Posterior vena cava (tissue), 2 donors: ENCODE measurements at places on chromosomes 5 and 9. TPM values are rescaled to one million over a fixed set of nuclear protein-coding genes. Genes with fewer than 3 reads are reported as not detected.
A peak's percentile ranks its signal among the peaks of the same experiment; 100 is the strongest.

The ARID3C gene
- not detected for total RNA-seq

The SHISAL2B gene
- total RNA-seq: not detected

The OR13D1 gene
- total RNA-seq: not detected

The SLC22A5 gene
- total RNA-seq: 9.6 TPM

The KCNIP1 gene
- 1.00 TPM for total RNA-seq

The ZNG1A gene
- 26.7 TPM for total RNA-seq

The FAM200C gene
- total RNA-seq: 4.8 TPM

The ZBTB26 gene
- 5.8 TPM for total RNA-seq

The DBH gene
- total RNA-seq: not detected

DNA sequence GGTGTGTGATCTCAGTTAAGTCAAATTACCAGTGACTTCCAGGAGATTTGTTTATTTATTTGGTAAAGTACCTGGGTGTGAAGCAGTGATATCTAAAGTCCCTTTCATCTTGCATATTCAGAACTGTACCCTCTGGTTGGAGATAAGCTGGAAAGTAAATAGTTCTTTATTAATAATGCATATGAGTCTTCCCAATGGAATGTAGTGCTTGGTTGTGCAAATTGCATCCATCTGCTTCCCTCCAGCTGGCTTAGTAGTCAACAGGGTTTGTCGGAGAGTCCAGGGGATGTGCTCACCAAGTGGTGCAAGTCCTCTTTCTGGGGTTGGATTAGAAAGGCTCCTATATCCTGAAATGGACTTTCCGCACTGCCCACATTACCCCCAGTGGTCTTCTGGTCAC lies 42.0 kb downstream of the TRPM3 start:
- no peak for DNase-seq

DNA sequence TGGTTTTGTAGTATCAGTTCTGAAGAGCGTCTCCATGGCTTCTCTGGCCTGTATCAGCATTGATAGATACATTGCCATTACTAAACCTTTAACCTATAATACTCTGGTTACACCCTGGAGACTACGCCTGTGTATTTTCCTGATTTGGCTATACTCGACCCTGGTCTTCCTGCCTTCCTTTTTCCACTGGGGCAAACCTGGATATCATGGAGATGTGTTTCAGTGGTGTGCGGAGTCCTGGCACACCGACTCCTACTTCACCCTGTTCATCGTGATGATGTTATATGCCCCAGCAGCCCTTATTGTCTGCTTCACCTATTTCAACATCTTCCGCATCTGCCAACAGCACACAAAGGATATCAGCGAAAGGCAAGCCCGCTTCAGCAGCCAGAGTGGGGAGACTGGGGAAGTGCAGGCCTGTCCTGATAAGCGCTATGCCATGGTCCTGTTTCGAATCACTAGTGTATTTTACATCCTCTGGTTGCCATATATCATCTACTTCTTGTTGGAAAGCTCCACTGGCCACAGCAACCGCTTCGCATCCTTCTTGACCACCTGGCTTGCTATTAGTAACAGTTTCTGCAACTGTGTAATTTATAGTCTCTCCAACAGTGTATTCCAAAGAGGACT lies 1.5 kb downstream of the GPR21 start:
- no peak for DNase-seq

- DNase-seq: no peak
Observed at GRCh38 chr9:126663661-126664072, 49.9 kb downstream of the LMX1B start.

- DNase-seq: no peak
Observed at GRCh38 chr9:108673386-108673785, 182.4 kb downstream of the ACTL7B start.

GRCh38 chr5:141734501-141735229 lies 52.6 kb upstream of the ARAP3 start:
- peak; percentile 83 for DNase-seq

- DNase-seq: no peak
Observed at GRCh38 chr5:54655266-54655665, 137.7 kb downstream of the SNX18 start.

GRCh38 chr5:81749561-81750307 lies 1.2 kb downstream of the SSBP2 start:
- DNase-seq: peak; percentile 84

DNA sequence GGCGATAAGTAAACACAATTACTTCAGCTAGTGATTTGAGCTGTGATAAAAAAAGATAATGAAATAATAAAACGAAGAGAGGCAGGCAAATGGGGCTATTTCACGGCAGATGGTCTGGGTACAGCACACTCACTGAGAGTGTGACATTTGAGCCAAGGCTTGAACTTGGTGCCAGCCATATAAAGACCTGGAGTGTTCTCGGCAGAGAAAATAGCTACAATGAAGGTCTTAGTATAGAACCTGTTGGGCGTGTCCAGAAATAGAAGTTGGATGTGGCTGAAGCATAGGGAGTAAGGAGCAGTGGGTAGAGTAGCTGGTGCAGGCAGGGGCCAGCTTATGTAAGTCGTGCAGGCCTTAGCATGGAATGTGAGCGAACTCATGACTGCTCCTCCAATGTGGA lies 660.3 kb upstream of the WWC1 start:
- no peak for DNase-seq

GRCh38 chr5:139767960-139768359 lies 27.6 kb upstream of the PSD2 start:
- no peak for DNase-seq

DNA sequence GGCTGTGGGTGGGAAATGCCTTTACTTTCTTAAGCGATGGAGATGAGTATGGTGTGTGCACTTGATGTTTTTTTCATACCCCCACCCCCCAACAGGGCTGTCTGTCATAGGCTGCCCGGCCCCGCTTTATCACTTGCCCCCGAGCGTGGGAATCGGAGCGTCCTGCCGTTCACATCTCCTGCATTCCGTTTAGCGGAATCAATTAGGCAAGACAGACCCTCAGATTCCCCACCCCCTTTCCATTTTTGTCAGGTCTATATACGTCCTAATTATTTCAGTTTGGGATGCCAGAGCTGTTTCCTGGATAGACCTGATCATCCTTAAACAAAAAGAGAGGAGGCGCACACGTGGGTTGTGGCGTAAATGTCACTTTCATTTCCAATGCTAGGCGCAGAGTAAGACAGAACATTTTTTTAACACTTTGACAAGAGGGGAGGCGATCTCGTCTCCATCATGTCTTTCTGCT lies 217.2 kb downstream of the MEF2C start:
- no peak for DNase-seq

GRCh38 chr5:68070591-68071281 lies 144.8 kb upstream of the PIK3R1 start:
- DNase-seq: no peak

GRCh38 chr9:107363516-107364152 lies 80.6 kb downstream of the RAD23B start:
- DNase-seq: no peak

- no peak for DNase-seq
Observed at GRCh38 chr9:106052735-106053134, 358.4 kb downstream of the TMEM38B start.

- DNase-seq: no peak
Observed at GRCh38 chr5:147400126-147400809, 109.6 kb downstream of the DPYSL3 start.

GRCh38 chr5:86885489-86886230 lies 267.9 kb downstream of the COX7C start:
- no peak for DNase-seq

DNA sequence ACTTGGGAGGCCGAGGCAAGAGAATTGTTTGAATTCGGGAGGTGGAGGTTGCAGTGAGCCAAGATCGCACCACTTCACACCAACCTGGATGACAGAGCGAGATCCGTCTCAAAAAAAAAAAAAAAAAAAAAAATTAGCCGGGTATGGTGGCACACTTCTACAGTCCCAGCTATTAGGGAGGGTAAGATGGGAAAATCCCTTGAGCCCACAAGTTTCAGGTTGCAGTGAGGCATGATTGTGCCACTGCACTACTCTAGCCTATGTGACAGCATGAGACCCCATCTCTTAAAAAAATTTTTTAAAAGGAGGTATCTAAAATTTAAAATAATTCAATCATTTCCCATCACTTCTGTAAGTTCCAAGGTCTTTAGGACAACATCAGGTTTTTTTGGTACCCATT lies 26.0 kb downstream of the PSIP1 start:
- DNase-seq: no peak

DNA sequence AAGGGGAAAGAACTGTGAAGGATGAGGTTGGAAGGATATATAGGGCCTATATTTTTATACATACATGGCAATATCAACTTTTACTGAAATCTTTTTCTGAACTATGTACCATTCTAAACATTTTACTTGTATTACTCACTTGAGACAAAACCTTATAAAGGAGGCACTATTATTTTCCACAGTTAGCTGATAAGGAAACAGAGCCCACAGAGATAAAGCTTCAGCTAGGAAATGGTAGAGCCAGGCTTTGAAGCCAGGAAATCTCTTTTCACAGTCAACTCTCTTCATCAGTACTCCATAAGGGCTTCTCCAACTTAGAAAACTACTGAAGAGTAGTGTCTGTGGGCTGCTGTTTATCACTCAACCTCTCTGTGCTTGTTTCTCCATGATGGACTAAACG lies 613.7 kb downstream of the PRELID2 start:
- DNase-seq: no peak

DNA sequence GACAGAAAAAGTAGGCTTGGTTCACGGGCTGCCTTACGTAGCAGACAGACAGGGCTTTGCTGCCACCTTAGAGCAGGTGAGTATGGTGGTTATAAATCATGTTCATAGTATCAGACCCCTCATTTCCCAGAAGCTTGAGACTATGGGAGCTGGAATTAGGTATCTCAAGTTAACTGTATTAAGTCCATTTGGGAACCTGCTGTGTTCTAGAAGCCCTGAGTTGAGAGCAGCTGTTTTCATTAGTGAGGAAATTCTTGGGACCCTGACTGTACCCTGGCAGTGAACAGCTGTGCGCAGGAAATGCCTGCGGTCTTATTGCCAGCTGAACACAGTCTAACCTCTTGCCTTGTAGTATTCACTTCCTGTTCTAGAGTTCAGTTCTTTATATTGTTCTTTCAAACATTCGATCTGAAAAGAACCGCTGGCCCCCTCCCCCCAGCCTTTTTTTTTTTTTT lies 29.8 kb downstream of the UGCG start:
- no peak for DNase-seq

DNA sequence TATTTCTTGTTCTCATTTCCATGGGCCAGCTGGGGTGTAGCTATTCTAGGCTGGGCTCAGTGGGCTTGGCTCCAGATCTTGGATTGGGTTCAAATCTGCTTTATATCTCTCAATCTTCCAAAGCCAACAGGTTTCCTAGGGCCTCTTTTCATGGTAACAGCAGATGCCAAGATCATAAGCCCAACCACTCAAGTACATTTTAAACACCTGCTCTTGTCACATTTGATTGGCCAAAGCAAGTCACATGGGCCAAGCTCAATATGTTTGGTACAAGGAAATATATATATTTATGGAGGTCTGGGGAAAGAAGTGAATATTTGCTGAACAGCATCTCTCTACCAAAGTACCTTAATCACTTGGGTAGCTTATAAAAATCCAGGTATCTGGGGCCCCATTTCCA lies 49.5 kb downstream of the MRRF start:
- no peak for DNase-seq

DNA sequence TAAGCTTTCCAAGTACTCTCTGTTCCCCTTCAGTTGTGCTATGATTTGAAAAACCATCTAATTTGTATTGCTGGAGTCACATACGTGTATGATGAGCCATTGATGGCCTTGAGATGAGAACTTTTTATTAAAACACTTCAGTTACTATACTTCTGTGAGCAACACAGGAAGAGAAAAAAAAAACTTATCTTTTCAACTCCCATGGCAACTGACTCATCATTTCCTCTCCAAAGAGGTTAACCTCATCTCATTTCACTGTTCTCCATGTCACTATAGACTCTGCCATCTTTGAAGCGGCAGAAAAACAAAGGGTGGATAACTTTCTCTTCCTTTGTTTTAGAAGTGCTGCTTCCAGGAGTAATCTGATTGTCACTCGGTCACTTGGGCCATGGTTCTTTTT lies 104.3 kb upstream of the PCSK1 start:
- no peak for DNase-seq

DNA sequence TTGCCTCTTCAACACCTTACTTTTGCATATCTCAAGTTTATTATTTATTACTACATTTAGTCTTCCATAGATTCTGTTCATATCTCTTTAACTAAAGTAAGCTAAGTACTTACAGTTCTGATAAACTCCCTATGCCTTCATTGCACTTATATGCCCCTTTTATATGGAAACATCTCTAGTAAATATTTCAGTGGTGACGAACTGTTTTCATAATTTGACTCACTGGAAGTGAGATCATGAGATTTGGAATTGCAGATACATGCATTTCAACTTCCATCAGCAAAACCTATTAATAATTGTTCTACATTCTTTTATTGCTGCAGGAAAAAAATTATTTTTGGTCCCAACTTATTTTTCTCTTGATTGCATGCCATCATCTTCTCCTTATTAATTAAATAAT lies 263.5 kb downstream of the CD180 start:
- no peak for DNase-seq

GRCh38 chr5:55597014-55597981 lies 62.5 kb upstream of the PLPP1 start:
- DNase-seq: peak; percentile 93

- peak; percentile 96 for DNase-seq
Observed at GRCh38 chr5:65721720-65722574, at the start of the genes NLN and SGTB. TSS of gene NLN (plus strand) at chr5:65722205. CDS start at chr5:65722374, 169 bp downstream. TSS of gene SGTB (minus strand) at chr5:65722109. CDS start at chr5:65720807, 1,302 bp downstream.

- DNase-seq: no peak
Observed at GRCh38 chr5:98749046-98749445, 24.4 kb upstream of the RGMB start.

GRCh38 chr5:73911761-73912393 lies 285.9 kb downstream of the ARHGEF28 start:
- no peak for DNase-seq

GRCh38 chr9:132341177-132341840 lies 13.5 kb downstream of the SETX start:
- no peak for DNase-seq

- DNase-seq: no peak
Observed at GRCh38 chr9:77440057-77440456, 208.1 kb downstream of the GNA14 start.

DNA sequence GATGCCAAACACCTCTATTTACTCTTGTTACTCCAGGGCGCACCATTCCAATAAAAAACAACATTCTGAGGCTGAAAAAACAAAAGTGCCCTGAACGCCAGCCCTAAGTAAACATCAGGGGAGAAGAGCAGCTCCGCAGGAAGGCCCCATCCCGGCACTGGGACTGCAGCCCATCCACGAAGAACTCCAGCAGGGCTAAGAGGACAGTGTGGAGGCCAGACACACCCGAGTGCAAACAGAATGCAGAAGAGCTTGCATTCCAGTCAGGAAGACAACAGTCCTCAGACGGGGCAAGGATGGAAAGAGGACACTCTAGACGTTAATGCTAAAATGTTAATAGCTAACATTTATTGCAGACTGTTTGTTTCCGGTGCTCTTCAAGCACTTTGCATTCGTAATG lies 33.0 kb downstream of the FAM240B start:
- DNase-seq: no peak
